ENCODE measurements at places on chromosomes 3 and 15.

GRCh38 chr3:9345041-9345440 is 17.8 kb upstream of the THUMPD3 start:
- DNase-seq, result no peak

DNA sequence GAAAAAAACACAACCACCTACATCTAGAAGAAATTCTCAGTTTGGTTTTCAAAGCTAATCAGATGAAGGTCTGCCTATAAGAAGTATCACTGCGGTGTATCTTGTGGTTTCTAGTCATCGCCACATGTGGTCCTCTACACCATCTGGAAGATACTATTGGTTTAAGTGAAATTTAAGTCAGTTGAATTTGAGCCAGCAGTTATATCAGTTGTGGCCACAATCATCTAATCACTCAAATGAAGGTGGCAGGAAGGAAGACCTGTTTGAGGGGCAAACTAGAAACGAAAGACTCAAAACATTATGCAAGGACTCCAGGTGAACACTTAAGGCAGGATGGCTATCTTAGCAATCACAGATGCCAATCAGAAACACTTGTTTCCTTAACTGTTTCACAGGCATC is 48.7 kb downstream of the ETV5 start:
- DNase-seq, result peak; percentile 100

DNA sequence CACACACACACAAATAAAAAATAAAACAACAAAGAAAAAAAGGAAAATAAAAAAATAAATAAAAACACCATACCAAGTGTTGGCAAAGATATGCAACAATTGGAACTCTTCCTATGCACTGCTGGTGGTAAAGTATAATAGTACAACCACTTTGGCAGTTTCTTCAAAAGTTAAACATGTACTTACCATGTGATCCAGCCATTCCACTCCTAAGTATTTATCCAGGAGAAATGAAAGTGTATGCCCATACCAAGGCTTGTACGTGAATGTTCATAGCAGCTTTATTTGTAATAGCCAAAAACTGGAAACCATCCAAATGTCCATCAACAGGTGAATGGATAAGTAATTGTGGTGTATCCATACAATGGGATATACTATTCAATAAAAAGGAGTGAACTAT is 17.0 kb downstream of the WDR93 start:
- DNase-seq, result no peak

DNA sequence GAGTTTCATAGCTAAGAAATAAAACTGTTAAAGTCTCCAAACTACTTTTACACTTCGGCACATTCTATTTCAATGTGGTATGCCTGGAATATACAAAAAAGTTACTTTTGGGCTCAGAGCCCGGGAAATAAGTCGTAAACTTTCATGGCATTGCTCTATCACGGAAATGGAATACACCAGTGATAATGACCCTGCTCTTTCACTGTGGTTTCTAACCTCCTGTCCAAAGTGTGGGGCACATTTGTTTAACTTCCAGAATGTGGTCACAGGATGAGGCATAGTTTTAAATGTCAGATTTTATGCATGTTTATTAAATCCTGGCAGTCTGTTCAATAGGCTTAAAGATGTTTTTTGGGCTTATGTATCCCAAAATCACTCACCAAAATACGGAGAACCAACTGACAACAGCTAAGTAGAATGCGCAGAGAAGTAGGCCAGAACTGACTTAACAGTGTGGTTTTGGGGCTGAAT is 5.1 kb downstream of the CXCR6 start:
- DNase-seq, result no peak

GRCh38 chr3:112117841-112118571 is 15.0 kb downstream of the GCSAM start:
- DNase-seq, result peak; percentile 45

- no peak for DNase-seq
Observed at GRCh38 chr15:65418596-65418995, 4.2 kb downstream of the IGDCC4 start.

DNA sequence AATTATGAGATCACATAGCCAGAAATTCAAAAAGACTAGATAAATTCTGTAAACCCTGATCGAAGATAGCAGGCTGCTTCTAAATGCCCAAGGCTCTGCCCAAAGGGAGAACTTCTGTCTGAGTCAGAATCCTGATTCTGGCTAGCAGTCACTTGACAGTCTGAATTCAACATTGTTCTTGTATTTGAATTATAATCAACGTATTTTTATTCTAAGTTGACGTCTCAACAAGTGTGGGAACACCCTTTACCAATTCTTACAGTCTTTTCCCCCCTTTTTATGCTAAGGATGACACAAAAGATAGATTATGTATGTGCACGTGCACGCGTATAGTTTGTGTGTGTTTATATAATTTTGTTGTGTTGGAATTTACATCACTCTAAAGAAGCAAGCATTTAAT is 552.8 kb downstream of the NAALADL2 start:
- no peak for DNase-seq

- DNase-seq, result peak; percentile 65
Observed at GRCh38 chr15:71651750-71652186, 158.6 kb upstream of the NR2E3 start.

DNA sequence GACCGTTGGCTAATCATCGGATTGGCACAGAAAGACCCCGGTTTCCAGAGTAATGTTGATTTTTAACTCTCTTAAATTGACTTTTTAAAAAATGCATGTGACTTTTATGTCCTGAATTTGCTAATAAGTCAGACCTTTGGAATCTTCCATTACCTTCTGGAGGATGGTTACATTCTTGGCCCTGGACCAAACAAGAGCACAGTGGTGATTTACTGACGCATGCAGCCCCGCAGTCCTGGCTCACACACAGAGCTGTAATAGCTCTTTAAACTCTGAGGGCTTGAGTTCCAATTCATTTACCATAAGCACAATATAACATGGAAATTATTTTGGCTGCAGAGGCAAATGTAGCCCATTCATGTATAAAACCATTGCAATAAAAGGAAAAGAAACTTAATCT is 25.1 kb downstream of the SOX14 start:
- no peak for DNase-seq

DNA sequence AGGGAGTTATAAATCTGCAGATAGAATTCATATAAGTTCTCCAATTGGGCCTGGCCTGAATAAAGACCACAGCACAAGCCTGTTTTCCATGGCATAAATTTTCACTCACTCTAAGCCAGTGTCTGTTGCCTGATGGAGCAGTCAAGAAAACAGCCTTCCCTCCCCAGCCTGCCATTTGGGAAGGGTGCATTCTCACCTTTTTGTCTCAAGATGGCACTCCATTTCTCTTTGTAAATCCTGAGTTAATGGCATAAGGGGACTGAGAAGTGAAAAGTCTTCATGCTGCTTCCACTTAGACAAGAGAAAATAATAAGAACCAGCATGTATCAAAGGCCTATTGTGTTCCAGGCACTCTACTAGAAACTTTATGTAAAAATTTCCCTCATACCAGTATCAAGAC is 115.6 kb upstream of the MANF start:
- DNase-seq, result no peak

GRCh38 chr15:44883199-44883877 is 73.1 kb upstream of the TERB2 start:
- DNase-seq, result no peak

- no peak for DNase-seq
Observed at GRCh38 chr15:74783072-74783807, 1.4 kb downstream of the CSK start.

GRCh38 chr3:129070086-129070885 is 9.7 kb downstream of the GP9 start:
- no peak for DNase-seq

- DNase-seq, result no peak
Observed at GRCh38 chr15:83889995-83890394, 236.1 kb downstream of the ADAMTSL3 start.

DNA sequence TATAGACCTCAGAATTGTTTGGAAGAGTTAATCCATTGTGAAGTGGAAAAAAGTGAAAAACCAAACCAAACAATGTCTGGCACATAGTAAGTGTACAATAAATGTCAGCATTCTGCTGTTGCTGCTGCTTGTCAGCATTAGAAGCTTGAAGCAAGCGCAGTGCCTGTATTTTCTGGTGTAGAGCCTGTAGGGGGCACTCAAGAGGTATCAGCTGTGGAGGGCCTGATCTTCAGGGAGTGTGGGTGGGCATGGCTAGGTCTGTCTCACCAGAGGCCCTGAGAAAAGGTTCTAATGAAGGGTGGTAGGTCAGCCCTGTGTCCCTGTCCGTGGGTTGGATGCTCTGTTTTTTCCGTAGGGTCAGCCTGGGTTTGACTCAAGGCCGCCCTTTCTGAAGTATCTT is 3.6 kb downstream of the ADAMTSL3 start:
- DNase-seq, result peak; percentile 12

DNA sequence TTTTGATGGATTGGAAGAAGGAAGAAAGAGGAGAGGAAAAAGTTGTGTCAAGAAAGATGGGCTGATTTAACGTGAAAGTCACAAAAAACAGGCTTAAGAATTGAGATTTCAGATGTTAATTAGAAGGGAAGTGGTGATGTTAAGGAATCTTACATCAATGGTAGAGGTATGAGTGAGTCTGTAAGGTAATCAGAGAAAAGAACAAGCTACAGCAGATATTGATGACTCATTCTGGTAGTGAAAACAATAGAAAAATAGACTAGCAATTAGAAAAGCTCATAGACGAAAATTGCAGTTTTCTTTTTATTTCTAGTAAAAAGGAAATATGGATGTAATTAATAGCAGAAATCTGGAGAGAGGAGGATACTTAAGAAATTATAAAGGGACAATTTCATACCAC is 559.6 kb downstream of the MCTP2 start:
- no peak for DNase-seq

- peak; percentile 4 for DNase-seq
Observed at GRCh38 chr3:153284282-153284938, 122.4 kb downstream of the RAP2B start.

- DNase-seq, result no peak
Observed at GRCh38 chr3:17221529-17221928, 336.8 kb downstream of the PLCL2 start.

DNA sequence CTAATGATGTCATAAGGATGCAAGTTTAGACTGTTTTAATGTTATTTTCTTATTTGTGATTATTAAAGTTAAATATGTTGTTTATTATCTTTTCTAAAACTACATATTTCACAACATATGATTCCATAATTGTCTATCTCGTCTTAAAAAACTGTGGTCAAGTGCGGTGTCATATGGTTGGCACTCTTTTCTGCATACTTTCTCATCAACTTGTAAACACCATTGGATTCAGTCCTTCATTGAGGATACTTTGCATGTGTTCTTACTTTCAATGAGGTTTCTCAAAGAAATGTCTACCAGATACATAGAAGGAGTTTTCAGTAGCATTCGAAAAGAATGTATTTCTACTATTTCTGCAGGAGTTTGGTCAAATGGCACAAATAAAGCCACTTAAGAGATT is 22.0 kb upstream of the ALPK3 start:
- DNase-seq, result no peak

DNA sequence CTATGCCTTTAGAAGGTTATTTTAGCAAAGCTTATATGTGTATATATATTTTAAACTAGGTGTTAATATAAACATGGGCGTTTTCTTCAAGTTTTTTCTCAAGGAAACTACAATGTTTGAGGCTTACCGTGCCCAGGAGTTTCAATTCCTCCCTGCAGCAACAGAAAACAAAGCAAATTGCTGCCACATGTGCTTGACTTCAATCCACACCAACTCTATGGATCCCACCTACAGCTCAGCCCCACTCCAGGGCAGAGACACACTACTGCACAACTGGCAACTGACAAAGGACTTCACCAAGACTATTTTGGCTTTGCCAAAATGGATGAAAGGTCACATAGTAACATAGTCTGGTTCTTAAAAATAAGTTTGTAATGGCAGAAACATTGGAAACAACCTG is 346.6 kb downstream of the ERC2 start:
- no peak for DNase-seq

DNA sequence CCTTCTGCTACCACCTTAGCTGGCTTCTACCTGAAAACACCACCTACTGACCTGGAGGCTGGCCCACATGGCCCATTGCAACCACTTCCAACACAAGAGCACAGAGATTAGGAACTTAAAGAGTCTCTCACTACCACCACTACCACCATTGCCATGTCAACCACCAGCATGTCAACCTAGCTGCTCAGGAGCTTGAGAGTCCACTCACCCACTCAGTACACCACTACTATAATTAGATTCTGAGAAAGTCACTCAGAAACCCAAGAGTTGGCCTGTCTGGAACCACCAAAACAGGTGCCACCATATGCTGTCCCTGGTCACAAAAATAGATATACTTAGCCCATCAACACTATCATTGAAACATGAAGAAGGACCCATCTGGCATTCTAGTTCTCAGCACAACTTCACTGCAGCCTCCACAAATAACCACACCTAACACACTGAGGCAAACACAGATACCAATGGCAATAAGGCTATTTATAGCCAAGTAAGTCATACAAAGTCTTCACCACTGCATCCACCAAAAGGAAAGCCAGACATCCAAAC is 806.7 kb upstream of the EPHA6 start:
- no peak for DNase-seq

GRCh38 chr3:123038751-123039150 is 11.2 kb upstream of the SEMA5B start:
- no peak for DNase-seq

GRCh38 chr3:74593152-74593551 is 21.3 kb downstream of the CNTN3 start:
- DNase-seq, result no peak

GRCh38 chr3:151403246-151403645 is 18.7 kb upstream of the P2RY12 start:
- no peak for DNase-seq

DNA sequence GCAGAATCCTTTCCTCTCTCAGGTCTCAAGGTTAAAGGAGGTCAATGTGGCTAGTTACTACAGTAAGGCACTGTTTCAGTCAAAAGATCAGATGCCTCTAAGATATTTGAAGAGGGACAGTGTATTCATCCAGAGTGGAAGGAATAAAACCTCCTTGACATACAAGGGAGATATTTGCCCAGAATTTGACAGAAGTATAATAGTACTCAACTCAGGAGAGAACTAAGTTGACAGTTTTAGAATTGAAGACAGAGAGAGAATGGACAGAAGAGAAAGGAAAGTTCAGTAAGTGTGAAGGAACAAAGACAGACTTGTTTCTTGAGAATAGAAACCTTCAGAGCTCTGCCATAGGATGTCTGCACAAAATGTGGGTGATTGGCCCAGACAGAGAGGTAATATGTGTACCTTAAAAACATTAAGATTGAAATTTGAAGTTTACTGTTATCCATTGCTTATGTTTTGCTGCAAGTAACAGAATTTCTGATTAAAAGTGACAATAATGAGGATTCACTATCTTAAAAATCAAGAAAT is 507.1 kb downstream of the IGSF11 start:
- no peak for DNase-seq

DNA sequence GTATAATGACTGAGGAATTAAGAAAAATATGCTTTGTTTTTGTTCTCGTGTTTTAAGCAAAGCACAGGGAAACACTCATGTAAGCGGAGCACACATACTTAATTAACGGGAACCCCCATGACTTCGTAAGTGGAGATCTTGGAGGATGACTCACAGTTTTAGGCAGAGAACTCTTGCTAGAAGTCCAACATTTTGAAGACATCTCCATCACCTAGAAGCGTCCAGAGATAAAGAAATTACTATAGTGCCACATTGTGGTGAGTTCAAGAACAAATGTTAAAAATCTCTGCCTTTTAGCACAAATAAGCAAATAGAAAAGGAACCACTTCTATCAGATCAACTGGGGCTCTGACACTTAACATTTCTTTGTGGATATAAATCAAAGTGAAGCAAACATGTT is 194.1 kb upstream of the ARHGEF26 start:
- no peak for DNase-seq

All from Jurkat, Clone E6-1 (cell line).